ENCODE measurements at places on chromosomes 4 and X.

DNA sequence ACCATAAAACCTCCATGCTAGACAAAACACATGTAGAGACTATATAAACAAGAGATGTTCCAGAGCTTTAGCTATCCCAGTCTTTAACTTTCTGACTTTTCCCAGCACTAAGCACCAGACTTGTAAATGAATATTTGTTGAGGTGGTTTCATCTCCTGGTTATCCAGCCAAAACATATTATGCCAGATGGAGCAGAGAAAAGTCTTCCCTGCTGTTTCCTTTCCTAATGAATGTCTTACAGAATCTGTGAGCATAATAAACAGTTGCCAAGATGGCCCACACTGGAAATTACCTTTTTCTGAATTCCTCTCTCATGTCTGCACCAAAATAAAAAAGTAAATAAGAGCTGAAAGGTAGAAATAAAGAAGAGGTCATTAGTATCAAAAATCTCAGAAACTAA lies 159.2 kb downstream of the TECRL start:
- DNase-seq, result no peak

DNA sequence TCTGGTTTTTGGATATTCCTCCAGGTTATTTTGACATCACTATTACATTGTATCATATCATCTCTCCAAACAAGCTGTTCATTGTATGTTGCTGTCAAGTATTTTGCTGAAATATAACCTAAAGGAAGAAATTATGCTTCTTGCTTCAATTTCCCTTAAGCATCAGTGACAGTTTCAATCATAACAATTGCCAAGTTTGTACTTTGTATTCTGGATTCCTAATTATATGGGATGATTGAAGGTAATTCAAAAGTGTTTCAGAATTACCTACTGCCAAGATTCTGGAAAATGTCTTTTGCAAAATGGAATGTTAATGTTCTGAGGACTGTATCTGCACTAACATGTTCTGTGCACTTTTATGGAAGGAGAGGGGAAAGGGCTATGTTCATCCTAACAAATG lies 228.7 kb downstream of the PRDM5 start:
- DNase-seq, result no peak

- peak; percentile 27 for DNase-seq
These were observed 4.5 kb downstream of the SNX25 start for GRCh38 chr4:185213877-185214276.

GRCh38 chr4:113434247-113434587 lies 327.3 kb downstream of the CAMK2D start:
- DNase-seq, result no peak

GRCh38 chr4:138981930-138982390 lies 33.6 kb upstream of the NOCT start:
- no peak for DNase-seq

DNA sequence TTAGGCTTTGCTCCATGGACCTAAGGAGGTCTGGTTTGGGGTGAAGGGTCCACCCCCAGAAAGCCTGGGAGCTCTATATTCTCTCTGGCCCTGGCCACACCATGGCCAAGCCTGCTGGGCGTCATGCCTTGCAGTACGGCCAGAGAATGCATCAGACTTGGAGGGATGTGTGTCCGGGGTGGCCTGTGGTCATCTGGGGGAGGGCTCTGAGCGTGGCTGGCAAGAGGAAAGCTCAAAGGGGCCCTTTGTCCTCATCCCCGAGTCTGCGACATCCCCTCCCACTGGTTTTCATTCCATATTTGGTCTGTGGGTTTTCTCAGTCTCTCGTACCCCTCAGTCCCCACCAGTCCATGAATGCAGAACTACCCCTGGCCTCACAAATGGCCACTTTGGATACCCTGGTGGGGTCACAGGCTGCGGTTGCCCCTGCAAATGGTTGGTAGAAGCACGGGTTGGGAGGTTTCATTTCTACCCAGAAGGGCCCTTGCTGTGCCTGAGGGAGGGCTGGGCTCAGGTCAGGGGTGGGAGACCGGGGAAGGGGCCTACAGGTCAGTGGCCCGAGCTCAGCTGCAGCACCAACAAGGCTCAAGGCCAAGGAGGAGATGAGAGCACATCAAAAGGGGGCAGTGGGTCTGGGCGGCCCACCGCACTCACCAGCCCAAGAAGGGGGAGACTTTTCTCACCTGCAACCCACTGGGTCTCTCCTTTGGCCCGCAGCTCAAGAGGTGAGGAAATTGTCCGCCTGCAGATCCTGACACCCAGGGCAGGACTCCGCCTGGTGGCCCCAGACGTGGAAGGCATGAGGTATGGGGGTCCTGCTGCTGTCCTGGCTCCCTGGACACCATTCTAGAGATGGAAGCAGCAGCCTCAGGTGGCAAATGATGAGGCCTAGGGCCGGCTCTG lies 30.2 kb downstream of the ZNF185 start:
- DNase-seq, result no peak

DNA sequence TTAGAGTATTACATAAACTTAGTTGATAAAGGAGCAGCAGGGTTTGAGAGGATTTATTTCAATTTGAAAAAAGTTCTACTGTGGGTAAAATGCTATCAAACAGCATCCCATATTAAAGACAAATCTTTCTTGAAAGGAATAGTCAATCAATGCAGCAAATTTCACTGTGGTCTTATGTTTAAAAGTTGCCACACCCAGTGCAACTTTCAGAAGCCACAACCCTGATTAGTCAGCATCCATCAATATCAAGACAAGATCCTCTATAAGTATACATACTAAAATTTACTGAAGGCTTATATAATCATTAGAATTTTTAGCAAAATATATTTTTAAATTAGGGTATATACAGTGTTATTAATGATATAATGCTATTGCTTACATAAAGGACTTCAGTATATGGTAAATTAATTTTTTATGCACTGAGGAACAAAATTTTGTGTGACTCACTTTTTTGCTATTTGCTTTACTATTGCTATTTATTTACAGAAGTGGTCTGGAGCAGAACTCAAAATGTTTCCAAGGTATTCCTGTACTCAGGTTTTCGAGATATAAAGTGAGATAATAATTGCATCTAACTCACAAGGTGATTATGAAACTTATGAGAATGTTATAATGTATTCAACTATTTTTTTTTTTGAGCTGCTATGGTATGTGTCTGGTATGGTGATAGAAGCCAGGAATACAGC lies 1127.6 kb downstream of the ADGRL3 start:
- DNase-seq, result no peak

- no peak for DNase-seq
These were observed 36.8 kb upstream of the TNIP3 start for GRCh38 chr4:121200795-121201472.

- DNase-seq, result no peak
These were observed 236.9 kb downstream of the SHOX start for GRCh38 chrX:867502-867901.

DNA sequence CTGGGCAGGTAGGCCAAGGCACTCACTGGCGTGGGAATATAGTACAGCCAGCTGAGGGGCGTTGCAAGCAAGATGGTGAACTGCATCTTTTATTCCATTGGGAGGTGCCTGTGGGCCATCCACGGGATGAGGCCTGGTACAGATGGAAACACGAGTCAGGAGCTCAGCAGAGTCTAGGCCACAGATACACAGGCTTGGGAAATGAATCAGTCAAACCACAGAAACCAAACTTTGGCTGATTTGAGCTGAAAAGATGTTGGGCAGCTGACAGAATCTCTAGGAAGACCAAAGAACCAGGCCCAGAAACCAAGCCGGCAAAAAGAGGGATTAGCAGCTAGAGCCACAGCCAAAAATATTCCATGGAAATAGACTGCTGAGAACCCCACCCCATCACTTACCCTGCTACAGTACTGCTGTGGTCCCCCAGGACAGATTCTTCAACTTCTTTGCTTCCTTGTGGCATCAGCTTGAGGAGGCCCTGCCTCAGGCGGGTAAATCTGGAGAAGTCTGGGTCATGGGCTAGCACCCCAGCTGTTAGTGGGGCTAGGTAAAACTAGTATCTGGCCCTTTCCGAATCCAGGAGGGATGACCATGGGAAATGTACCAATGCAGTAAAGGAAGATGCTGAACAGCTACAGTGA lies 75.4 kb downstream of the TMEM131L start:
- no peak for DNase-seq

DNA sequence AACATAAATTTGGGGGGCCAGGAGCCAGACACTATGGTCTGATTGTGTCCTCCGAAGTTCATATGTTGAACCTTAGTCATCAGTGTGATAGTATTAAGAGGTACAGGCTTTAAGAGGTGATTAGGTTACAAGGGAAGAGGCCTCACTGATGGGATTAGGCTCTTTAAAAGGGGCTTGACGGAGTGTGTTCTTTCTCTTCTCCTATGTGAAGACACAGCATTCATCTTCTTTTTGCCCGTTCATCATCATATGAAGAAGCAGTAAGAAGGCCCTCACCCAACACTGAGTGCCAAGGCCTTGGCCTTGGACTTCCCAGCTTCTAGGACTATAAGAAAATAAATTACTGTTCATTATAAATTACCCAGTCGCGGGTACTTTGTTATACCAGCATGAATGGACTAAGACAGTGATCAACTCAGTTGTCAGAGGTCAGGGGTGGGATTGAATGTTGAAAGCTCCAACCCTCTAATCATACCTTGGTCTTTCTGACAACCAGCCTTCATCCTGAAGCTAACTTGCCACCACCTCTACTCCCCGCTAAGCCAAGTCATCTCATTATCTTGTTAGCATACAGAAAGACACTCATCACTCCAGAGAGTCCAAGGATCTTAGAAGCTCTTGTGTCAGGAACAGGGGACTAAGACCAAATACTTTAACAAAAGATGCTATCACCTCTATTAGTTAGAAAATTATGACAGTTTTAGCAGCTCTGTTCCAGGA lies 543.4 kb upstream of the DIPK2B start:
- DNase-seq, result no peak

- DNase-seq, result no peak
These were observed 534.8 kb downstream of the IQCM start for GRCh38 chr4:149280806-149281205.

- DNase-seq, result no peak
These were observed 9.9 kb upstream of the PI4K2B start for GRCh38 chr4:25223802-25224375.

GRCh38 chr4:81923140-81923539 lies 450.7 kb downstream of the HNRNPD start:
- DNase-seq, result no peak

DNA sequence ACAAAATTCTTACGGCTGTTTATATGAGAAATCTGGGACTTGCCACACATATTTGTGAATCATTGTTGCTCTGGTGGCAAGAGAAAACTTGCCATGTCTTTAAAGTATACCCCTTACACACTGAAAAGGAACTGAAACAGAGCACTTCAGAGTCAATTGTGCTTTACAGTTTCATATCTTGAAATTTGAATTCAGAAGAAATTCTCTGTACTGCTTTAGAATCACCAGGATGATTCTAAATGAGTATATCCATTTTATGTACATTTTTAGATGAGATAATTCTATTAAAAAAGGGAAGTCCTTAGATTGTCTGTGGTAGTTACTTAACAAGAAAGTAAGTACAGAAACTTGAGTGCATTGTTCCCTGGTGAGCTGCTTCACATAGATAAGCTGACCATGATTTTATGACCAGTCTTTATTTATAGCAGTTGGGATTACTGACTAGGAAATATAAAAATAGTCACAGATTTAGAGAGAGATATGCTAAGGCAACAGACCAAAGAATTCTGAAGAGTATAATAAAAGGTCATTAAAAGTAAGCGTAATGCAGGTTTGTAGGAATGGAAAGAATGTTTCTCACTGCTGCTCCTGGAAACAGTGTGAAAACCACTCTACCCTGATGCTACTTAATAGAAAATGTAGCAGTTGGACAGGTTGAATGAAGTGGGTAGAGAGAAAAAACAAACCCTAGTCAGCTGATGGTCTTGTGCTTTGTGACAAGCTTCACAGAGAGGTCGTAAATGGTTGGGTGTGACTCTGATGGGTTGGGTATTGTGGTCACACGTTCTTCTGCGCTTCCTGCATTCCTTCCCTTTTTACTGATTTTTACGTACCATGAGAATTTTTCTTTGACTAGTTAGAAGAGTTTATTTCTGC lies 41.0 kb downstream of the FNIP2 start:
- peak; percentile 10 for DNase-seq

DNA sequence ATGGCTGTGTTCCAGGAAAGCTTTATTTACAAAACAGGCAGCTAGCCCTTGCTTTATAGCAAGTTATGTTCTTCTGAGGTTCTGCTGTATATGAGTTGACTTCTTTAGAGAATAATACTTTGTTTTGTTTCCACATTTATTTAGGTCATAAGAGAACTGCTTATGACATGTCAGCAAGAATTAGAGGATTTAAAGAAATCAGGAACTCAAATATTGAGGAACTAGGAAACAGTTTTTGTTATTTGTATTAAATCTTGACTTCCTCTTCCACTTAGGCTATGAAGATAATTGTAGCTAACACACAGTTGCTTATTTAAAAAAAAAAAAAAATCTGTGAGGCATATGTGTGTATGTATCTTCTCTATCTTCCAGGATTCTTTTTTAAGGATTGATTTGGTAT lies 14.3 kb downstream of the ZRSR2 start:
- DNase-seq, result no peak

- no peak for DNase-seq
These were observed 22.8 kb downstream of the IL1RAPL1 start for GRCh38 chrX:28609917-28610613.

DNA sequence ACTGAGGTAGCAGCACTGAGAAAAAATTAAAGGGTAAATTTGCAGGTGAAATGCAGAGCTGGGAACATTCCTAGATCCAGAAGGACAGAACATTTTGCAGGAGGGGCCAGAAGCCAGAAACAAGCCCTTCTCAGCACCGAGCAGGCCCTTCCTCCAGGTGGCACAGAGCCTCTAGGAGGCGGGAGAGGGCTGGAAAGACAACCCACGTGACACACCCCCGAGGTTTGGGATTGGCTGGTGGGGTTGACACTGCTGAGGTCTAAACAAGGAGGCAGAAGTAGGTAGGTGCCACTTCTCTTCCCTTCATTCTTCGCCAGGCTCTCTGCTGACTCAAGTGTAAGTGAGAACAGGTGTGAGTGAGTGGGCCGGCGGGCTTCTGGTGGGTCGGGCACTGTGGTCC lies at the start of gene PAGE4:
PAGE4 (plus strand) TSS at position 288 of the 400 bp plus-strand sequence. CDS start 1,126 bp downstream, outside the sequence.
- no peak for DNase-seq

- no peak for DNase-seq
These were observed 158.6 kb downstream of the TRAM1L1 start for GRCh38 chr4:116926631-116927295.

DNA sequence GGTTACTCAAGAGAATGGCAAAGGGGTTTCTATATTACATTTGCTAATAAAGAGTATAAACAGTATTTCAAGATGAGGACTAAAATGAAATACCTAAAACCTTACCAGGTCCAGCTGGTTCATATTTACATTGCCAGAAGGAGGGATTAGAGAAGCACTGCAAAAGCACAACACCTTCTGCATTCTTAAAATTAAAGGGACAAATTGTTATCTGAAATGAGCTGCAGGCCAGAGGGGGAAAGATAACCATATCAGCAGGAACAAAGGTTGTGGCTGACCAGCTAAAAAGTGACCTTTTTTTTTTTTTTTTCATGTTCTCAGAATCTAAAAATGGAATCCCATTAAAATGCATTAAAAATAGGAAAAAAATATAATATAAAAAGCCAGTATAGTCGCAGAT lies 39.7 kb downstream of the AFF2 start:
- no peak for DNase-seq

DNA sequence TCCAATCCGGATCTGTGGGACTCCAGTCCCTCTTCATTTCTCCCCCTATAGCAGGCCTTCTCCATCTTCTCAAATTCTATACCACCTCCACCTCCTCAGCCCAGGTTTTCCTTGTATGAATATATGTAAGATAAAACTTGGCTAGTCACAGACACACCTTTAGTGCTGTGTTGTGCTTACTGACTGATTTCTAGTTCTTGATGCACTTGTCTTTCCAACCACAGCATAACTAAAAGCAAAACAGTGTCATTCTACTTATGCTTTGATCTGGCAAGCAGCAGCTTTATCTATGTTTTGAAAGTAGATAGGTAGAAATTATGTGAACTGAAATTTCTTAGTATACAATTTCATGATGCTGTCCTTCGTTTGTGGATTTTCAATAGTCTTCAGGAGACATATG lies 47.5 kb downstream of the CCNI start:
- no peak for DNase-seq

Data from SIG-M5 (cell line).